Activated naive CD8-positive, alpha-beta T cell treated with anti-CD3 and anti-CD28 coated beads, Interleukin-2, amount 10 ng/mL, durations not matched to agents 7 days and 5 days (primary cell): ENCODE measurements at places on chromosomes 11 and 22.

DNA sequence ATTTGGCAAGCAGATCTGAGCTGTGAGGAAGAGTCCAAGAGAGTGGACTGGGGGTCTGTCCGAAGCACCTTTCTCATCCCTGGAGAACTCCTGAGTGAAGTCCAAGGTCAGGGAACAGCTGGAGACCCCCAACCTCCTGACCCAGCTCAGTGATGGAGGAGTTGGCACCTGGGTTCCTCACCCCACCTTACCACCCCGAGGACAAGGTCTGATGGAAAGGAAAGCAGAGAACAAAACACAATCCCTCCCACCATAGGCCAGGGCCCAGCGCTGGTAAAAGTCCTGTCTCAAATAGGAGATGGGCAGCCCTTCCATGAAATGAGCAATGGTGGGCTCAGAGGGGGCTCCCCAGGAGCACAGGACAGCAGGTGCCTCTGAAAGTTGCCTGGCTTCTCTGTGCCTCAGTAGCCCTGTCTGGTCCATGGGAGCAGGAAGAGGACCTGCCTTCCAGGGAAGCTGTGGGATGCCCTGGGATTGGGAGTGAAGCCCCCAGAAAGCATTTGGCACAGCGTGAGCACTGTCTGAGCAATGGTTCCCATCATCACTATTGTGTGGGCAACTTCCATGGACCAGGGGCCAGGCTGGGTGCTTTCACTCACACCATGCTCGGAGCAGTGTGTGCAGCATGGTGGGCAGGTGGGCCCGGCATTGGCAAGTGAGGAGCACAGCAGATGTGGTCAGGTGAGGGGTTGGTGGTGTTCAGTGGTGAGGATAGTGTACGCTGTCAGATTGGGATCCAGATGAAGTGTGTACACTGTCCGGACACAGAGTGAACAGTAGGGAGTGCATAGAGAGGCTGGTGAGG is 7.5 kb downstream of the TRIM29 start:
- DNase-seq: peak; percentile 6

GRCh38 chr11:64027651-64028397 is 7.9 kb upstream of the FLRT1 start:
- no peak for DNase-seq

- no peak for DNase-seq
Measured at GRCh38 chr11:111360150-111361043, 18.7 kb downstream of the POU2AF1 start.

- no peak for DNase-seq
Measured at GRCh38 chr11:57899378-57899777, 124.3 kb upstream of the OR9Q1 start.

- DNase-seq: no peak
Measured at GRCh38 chr11:31492320-31492913, 17.0 kb downstream of the IMMP1L start.

- no peak for DNase-seq
Measured at GRCh38 chr11:65773784-65774411, 6.9 kb downstream of the AP5B1 start.

GRCh38 chr11:71421392-71421950 is 26.7 kb downstream of the DHCR7 start:
- DNase-seq: no peak

GRCh38 chr11:123211149-123211852 is 16.3 kb upstream of the CLMP start:
- no peak for DNase-seq

DNA sequence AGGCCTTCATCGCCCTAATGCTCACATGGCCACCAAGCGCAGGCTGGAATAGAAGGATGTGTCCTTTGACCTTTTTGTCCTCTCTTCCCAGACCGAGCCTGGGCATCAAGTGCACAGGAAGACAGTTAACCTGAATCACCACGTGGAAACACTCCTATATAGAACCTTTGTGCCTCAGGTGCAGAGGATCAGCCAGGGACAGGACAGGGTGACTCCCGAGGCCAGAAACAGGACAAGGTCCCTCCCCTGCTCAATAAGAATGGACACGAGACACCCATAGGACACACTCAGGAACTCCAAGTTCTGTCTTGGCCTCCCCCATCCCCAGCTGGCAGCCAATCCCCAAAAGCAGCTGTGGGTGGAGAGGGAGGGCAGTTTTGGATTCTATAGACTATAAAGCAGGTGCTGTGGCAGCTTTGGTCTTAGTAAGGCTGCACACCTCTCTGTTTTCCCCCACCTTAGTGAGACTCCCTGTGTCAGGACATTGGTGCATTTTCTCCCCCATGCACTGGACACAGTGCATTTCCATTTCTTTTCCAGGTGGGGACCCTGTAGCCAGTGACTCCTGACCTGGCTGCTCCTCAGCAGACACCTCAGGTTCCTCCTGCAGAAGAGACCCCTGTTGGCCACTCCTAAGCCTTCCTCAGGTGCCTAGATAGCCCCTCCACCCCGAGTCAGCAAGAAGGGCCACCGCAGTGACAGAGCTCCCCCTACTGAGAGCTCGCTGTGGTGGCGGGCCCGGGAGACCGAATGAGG is 43.6 kb upstream of the POU2AF1 start:
- peak; percentile 62 for DNase-seq

DNA sequence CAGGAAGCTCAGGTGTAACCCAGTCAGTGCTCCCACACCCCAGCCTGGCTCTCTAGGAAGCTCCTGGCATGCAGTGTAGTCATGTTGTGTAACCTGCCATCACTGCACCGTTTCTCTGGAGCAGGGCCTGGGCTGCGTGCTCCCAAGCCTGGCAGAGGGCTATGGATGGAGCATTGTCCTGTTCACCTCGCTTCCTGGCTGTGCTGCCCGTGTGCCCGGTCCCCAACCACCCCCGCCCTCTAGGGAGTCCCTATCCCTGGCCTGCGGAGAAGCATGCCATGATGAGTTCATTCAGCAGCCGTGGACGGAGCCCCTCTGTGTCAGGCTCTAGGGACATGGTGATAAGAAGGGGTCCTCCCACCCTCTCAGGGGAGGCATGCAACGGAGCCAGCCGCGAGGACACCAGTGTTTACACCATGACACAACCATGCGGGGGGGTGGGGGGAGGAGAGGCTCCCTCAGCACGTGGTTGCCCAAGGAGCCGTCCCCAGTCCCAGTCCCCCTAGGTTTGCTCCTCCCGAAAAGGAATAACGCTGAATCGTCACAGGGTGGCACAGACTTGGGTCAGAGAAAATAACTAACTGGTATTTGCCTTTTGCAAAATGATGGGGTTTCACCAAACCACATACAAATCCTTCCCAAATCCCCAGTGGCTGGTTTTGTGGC is 73.1 kb downstream of the FBLN1 start:
- DNase-seq: no peak

GRCh38 chr11:126682590-126682989 is 318.0 kb downstream of the KIRREL3 start:
- DNase-seq: no peak

GRCh38 chr11:75420224-75421034 is 12.6 kb downstream of the KLHL35 start:
- DNase-seq: no peak

DNA sequence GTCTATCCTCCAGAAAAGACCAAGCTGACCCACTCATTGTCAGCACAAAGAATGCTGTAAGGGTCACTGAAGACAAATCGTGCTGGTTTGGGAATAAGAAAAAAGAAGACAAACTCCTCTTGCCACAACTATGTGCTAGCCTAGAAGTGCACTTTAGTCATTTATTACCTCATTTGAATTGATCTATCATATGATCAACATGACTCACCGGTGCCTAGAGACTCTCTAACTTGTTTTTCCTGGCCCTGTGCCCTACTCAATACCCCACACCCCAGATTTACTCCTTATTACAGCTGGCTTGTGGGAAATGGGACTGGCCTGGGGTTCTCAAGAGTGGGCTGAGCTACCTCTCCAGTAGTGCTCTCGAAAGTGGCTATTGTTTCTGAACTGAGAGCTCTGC is 35.9 kb upstream of the HORMAD2 start:
- no peak for DNase-seq

DNA sequence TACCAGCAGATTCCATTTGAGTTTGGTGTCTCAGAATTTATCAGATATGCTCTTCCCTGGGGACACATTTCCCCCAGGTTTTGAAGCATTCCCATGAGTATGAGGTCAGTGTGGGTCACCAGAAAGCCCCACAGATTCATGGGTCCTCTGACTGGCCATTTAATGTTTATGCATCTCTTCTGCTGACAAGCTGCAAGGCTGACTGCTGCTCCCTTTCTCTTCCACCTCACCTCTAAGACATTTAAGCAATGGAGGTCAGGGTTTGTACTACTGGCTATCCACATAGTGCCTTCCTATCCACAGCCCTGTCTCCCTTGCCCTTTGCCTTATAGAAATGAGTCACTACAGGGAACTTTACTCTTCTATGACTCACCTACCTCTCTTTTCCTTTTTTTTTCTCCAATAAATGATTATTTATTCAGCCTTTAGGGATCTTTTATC is 106.0 kb upstream of the TIMP3 start:
- no peak for DNase-seq

DNA sequence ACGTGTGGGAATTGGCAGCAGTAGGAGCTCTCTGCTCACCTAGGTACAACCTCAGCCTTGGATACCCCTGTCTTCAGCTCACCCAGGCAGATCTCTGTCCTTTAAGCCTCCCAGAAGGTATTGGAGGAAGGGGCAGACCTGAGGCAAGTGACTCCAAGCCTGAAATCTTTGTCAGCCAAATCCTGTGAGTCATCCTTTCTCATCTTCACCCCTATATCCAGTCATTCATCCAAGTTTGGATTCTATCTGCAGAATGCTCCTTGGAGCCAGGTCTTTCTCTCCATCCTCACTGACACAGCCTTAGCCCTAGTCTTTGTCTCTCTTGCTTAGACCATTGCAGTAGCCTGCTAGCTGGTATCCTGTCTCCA is 10.4 kb upstream of the THY1 start:
- no peak for DNase-seq

GRCh38 chr11:13502492-13502891 is 6.7 kb upstream of the PTH start:
- DNase-seq: no peak

- DNase-seq: no peak
Measured at GRCh38 chr22:23704829-23705228, 14.0 kb downstream of the RGL4 start.

- DNase-seq: no peak
Measured at GRCh38 chr11:64516226-64516625, 74.8 kb upstream of the SLC22A12 start.
